ENCODE measurements at places on chromosomes 5 and 9. TPM values are rescaled to one million over a fixed set of nuclear protein-coding genes. Genes with fewer than 3 reads are reported as not detected.
A peak's percentile ranks its signal among the peaks of the same experiment; 100 is the strongest.

Gene PPP3R2
- total RNA-seq = not detected

Gene PPIC
- 11.5 TPM for total RNA-seq

Gene PCDHA7
- 0.46 TPM for total RNA-seq

Gene NIPAL4
- 2.8 TPM for total RNA-seq

DNA sequence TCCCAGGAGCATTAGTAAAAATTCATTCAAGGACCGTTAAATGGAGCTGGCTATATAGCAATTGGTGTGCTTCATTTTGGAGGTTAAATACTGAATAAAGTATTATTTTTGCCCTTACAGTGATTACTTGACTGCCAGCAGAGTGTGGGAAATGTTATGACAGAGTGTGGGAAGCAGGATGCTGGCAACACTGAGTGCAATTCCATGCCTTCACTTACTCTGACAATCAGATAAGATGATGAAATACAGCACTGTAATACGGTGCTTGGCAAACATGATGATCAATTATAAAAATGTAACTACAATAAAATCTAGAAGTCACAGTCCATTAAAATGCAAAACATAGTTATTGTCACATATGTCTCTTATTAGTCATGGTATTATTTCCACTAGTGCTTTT is 651.3 kb downstream of the PTPRD start:
- no peak overlapping the region for H3K27ac ChIP-seq
- no peaks in the 10 kb centered on the region for H3K36me3 ChIP-seq
- H3K4me1 ChIP-seq = no peaks in the 10 kb centered on the region
- H3K27me3 ChIP-seq = no peaks in the 10 kb centered on the region
- no peak for DNase-seq
- no peak overlapping the region for H3K4me3 ChIP-seq

Gene RETREG1
- total RNA-seq = 18.4 TPM

- DNase-seq = no peak
- no peaks in the 10 kb centered on the region for H3K4me1 ChIP-seq
- H3K27me3 ChIP-seq = no peaks in the 10 kb centered on the region
- H3K36me3 ChIP-seq = no peaks in the 10 kb centered on the region
- no peak overlapping the region for H3K4me3 ChIP-seq
These were observed 174.9 kb upstream of the HMHB1 start for GRCh38 chr5:143636931-143637528.

Gene IRX1
- total RNA-seq = 0.87 TPM

DNA sequence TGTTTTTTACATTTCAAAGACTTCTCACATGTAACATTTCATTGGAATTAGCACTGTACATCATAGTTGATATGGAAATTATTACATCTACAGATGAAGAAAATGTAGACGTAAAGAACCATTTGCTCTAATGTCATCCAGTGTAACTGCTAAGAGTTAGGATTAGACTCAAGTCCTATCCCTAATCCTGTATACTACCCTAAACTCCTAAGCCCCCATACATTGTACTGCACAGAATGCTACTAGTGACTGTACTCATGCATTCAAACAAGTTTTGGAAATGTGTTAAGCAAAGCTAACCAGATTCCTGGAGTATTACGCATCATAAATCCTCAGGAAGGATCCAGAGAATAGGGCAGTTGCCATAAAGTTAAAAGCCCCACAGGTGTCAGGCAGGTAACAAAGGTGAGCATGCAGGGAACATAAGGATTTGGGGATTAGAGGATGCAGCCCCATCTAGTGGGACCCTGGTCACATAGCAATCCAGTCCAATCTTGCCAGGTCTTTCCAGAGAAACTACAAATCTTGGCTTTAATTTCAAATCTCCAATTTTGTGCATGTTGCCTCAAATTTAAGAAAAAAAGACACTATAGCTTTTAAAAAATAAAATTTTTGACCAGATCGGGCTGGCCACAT is 32.0 kb downstream of the HAVCR1 start:
- H3K4me3 ChIP-seq = no peak overlapping the region
- H3K4me1 ChIP-seq = no peaks in the 10 kb centered on the region
- peak; percentile 43 for DNase-seq
- H3K36me3 ChIP-seq = no peaks in the 10 kb centered on the region
- no peaks in the 10 kb centered on the region for H3K27me3 ChIP-seq

GRCh38 chr5:62584391-62584790 is 5.8 kb downstream of the LRRC70 start:
- no peak overlapping the region for H3K27ac ChIP-seq
- no peaks in the 10 kb centered on the region for H3K4me1 ChIP-seq
- H3K27me3 ChIP-seq = no peaks in the 10 kb centered on the region
- H3K4me3 ChIP-seq = no peak overlapping the region
- no peak for DNase-seq
- H3K36me3 ChIP-seq = no peaks in the 10 kb centered on the region

DNA sequence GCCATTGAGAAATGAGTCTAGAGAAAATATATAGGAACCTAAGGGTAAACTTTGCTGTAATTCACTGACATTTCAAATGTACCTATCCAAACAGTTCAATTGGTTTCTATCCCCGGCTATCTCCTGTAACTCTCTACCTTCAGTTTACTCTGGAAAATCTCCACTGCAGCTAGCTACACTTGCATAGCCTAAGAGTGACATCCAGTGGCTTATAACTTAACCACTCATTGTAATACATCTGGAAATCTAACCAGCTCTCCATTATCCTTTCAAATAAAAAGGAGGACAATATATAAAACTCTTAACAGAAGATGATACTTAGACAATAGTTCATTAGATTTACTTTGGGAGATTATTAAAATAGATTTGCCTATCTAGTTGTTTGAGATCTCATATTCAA is 35.3 kb upstream of the SPDL1 start:
- H3K4me1 ChIP-seq = no peaks in the 10 kb centered on the region
- no peaks in the 10 kb centered on the region for H3K36me3 ChIP-seq
- H3K27me3 ChIP-seq = no peaks in the 10 kb centered on the region
- DNase-seq = peak; percentile 5

Gene EFCAB9
- not detected for total RNA-seq

- no peaks in the 10 kb centered on the region for H3K36me3 ChIP-seq
- no peak overlapping the region for H3K4me3 ChIP-seq
- H3K4me1 ChIP-seq = no peaks in the 10 kb centered on the region
- no peak overlapping the region for H3K27ac ChIP-seq
- H3K27me3 ChIP-seq = no peaks in the 10 kb centered on the region
These were observed 24.6 kb downstream of the TRAF1 start for GRCh38 chr9:120901755-120902568.

Gene HRCT1
- total RNA-seq = 1.5 TPM
